GM23338 (cell line): ENCODE measurements at places on chromosomes 3 and 15. TPM values are rescaled to one million over a fixed set of nuclear protein-coding genes. Genes with fewer than 3 reads are reported as not detected.

DNA sequence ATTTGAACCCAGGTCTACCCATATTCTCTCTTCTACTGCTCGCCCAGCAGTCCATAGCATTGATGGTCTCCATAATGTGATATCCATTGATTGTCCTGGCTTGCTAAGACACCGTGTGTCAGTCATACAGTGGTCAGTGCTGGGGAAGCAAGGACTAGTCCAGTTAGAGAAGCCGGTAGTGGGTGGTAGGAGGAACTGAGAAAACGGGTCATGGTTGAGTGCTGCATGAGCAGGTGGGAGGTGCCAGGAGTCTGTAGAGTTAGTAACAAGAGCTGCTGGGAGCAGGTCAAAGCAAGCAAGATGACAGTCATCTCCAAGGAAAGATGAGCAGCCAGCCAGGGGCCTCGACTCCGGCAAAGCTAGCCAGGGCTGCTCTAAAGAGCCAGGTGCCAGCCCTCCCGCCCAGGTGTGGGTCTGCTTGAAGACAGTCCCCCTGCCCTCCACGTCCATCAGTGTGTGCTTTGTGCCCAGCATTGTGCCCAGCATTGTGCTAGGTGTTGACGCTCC is 29.5 kb upstream of the USP3 start:
- DNase-seq, result no peak

DNA sequence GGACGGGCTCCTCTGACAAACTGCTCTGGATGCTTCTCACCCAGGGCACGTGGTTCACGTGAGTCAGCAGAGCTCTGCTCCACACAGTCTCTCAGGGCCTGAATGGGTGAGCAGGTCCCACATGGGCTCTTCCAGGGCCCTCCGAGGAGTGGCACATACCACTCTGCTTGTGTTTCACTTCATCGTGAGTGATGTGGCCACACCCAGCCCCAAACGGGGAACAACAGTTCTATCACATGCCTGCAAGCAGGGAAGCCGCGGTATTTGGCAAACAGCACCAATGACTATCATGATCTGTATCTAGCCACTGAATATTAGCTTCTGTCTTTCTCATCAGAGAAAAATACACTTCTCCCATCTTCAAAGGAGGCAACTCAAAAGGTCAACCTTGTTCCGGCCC is 352.8 kb downstream of the GABRG3 start:
- no peak for DNase-seq

GRCh38 chr3:190560013-190560895 is 46.4 kb downstream of the IL1RAP start:
- DNase-seq, result no peak

GRCh38 chr3:172616031-172616461 is 92.8 kb upstream of the TNFSF10 start:
- no peak for DNase-seq

DNA sequence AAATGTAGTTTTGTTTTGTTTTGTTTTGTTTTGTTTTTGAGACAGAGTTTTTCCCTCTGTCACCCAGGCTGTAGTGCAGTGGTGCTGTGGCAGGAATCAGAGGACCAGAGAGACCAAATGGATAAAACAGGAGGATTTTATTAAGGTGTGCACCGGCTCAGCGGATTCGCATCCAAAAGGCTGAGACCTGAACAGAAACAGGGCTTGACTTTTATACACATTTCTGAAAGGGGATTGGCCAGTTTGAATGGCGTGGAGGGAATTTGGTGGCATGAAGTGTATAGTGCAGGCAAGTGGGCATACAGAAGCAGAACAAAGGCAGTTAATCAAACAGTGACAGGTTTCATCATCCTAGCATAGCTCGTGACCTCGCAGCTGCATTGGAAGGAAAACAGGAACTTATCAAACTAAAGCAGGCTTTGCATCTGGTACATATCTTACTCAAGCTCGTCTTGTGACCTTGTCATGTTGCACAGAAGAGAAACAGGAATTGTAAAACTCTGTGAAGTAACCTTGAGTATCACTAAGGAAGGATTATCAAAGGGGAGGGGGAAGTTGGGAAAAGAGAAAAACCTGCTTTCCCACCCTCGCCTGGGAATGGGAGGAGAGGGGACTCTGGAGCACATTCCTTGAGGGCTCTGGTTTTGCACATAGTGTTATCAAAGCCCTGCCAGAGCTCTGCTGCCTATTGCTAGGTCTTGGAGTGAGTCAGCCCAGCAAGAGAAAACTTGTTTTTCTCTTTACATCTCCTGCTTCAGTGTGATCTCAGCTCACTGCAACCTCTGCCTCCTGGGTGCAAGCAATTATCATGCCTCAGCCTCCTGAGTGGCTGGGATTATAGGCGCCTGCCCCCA is 38.5 kb downstream of the C3orf62 start:
- DNase-seq, result no peak

DNA sequence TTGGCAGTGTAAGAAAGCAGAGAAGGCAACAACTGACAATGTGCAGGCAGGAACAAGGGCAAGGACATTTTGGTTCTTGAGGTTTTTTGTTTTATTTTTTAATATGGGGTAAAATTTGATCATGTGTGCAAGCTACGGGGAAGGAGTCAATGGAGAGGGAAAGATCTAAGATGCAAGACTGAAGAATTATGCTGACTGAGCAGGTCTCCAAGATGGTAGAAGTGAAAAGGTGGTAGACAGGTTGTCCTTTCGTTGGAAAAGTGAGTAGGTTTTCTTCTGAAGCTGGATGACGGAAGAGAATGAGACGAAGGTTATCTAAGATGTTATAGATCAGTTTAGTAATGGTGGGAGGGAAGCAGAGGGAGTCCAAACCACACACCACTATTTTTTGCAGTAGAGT is 4.2 kb downstream of the CD47 start:
- DNase-seq, result no peak

DNA sequence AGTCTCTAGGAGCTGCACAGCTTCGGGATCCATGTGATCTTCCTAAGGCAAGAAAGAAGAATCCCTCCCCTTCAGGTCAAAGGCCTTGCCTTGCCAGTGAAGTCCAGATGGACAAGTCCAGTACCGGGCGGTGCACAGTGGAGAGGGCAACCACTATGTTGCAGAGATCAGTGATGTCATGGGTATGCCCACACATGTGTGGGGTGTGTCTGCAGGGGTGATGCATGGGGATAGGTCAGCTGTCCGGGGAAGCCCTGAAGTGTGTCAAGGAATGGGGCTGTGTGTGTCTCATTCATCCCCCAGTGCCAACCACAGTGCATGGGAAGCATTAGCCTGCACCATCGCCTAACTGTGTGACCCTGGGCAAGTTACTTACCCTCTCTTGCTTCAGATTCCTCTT is 66.5 kb downstream of the TLE3 start:
- no peak for DNase-seq

The HHATL gene
- not detected in 2 replicates for total RNA-seq

- peak; percentile 82 for DNase-seq
Measured at GRCh38 chr3:134449277-134449676, 36.5 kb downstream of the ANAPC13 start.

The MESP1 gene
- 0.21 TPM in 1 of 2 replicates, not detected in the other for total RNA-seq

DNA sequence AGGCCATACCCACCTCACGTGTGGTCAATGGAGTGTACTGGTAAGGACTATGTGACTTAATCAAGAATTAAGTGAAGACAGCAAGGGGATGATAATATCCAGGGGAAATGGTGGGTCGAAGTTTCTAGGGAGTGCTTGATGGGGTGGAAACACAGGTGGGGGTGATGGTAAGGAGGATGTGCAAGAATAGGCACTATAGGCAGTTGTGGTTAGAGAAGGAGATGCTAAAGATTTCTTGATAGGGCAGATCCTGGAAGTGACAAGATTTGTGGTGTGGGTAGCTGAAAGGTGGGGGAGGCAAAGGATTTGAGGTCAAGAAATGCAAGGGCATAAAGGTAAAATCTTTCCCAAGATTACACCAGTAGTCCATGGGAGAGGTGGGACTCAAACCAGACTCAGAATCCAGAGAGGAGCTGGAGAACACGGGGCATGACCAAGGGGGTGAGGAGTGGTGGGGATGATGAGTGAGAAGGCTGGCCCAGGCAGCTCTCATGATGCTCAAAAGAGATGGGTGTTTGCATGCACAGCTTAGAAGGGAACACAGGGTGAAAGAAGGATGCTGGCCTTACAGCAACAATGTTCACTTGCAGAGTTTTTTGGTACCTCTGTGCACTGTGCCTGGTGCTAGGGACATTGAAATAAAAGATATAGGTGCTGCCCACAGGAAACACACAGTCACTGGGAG is 78.4 kb downstream of the CCR1 start:
- no peak for DNase-seq

GRCh38 chr3:46944191-46944590 is 32.4 kb downstream of the CCDC12 start:
- peak; percentile 27 for DNase-seq

DNA sequence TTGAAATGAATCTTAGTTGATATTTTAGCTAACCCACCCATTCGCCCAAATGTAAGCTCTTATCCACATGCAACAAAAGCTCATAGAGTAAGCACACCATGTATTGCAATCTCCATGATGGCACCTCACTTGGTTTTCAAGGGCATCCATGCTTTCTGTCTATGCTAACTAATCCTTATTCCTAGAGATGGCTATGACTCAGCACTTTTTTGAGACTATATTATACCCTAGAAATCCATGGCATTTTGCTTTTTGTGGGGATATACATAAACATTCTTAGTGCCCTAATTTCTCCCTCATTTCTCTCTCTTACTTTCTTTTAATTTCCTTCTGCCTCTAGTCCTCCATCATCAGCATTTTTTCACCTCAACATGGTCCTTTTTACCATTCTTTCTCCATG is 168.5 kb upstream of the STT3B start:
- no peak for DNase-seq

DNA sequence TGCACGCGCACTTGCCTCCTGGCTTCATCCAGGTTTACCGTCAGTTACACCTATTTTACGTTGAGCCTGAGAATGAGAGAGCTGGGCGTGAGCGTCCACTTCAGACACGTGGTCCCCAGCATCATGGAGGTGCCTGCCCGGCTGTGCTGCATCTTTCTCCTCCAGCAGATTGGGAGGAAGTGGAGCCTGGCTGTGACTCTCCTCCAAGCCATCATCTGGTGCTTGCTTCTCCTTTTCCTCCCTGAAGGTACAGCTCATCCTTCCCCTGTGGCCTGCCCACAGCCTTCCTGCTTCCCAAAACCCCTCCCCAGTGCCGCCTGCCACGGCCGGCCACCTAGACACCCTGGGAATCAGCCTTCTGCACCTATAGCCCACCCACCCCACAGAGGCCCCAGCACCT is 31.6 kb downstream of the SLC22A14 start:
- DNase-seq, result no peak

GRCh38 chr15:78934655-78935023 is 10.2 kb downstream of the CTSH start:
- DNase-seq, result no peak

- no peak for DNase-seq
Measured at GRCh38 chr3:128946411-128946810, 47.5 kb downstream of the CFAP92 start.

GRCh38 chr3:88343264-88343663 is 193.5 kb downstream of the C3orf38 start:
- DNase-seq, result no peak
